ENCODE measurements at places on chromosomes 13 and 19.

- DNase-seq = no peak
Observed at GRCh38 chr13:44796597-44797490, 192.4 kb downstream of the NUFIP1 start.

- no peak for DNase-seq
Observed at GRCh38 chr13:26230703-26231102, 8.6 kb upstream of the RNF6 start.

GRCh38 chr19:31274251-31275067 is 74.8 kb downstream of the TSHZ3 start:
- DNase-seq = no peak

DNA sequence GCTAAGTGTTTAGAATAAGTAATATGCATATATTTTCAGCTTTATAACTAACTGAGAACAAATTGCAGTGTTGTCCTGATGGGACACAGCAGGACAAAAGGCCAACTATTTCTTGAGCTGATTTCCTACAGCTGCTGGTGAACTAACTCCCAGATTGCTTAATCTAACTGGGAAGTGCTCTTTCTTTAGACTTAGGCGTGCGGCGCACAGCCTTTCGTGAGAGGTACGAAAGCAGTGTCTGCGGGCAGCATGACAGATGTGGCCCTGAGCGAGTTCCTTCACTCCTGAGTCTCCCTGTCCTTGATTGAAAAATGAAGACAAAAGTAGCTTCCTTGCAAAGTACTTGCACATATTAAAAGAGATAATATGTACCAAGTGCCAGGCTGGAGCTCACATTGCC is 47.3 kb upstream of the NPAS1 start:
- no peak for DNase-seq

DNA sequence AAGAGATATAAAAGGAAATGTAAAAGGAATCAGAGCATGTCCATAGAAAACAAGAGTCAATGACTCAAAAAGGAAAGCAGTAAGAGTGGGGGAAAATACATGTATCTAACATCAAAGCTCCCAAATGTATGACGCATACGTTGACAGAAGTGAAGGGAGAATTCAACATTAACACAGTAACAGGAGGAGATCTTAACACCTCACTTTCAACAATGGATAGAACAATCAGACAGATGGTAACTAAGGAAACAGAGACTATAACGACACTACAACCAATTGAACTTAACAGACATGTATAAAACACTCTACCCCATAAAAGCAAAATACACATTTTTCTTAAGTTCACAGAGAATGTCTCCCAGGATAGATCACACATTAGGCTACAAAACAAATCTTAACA is 774.8 kb upstream of the ARGLU1 start:
- no peak for DNase-seq

- no peak for DNase-seq
Observed at GRCh38 chr13:44504116-44504515, 72.0 kb downstream of the TSC22D1 start.

- no peak for DNase-seq
Observed at GRCh38 chr13:30149248-30149647, 158.1 kb downstream of the KATNAL1 start.

DNA sequence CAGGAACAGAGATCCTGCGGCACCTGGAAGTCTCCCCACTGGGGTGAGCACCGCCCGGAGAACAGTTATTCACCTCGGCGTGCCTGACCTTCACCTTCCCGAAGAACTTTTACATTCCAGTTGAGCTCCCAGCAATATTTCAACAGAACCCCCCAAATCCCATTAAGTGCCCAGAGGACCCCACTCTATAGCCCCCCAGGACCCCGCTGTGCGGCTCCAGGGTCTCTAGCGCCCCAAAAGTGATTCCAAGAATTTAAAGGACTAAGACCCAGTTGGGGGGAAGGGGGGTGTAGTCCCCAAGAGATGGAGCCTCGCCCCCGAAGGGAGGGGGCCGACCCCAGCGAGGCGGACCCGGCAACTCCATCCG is 480 bp downstream of the GPR108 start:
- DNase-seq = no peak

GRCh38 chr13:42486711-42487198 is 87.2 kb upstream of the TNFSF11 start:
- no peak for DNase-seq

GRCh38 chr19:2345794-2346663 is 14.0 kb upstream of the TMPRSS9 start:
- no peak for DNase-seq

- no peak for DNase-seq
Observed at GRCh38 chr13:22592515-22592914, 588.3 kb upstream of the SGCG start.

- no peak for DNase-seq
Observed at GRCh38 chr13:98220271-98220791, 43.3 kb upstream of the RNF113B start.

- no peak for DNase-seq
Observed at GRCh38 chr13:100724568-100724967, 50.0 kb upstream of the TMTC4 start.

- no peak for DNase-seq
Observed at GRCh38 chr19:15280048-15280725, 47.9 kb upstream of the EPHX3 start.

- no peak for DNase-seq
Observed at GRCh38 chr13:111303559-111303958, 16.9 kb upstream of the TEX29 start.

- DNase-seq = no peak
Observed at GRCh38 chr19:310141-310651, 19.0 kb upstream of the PLPP2 start.

DNA sequence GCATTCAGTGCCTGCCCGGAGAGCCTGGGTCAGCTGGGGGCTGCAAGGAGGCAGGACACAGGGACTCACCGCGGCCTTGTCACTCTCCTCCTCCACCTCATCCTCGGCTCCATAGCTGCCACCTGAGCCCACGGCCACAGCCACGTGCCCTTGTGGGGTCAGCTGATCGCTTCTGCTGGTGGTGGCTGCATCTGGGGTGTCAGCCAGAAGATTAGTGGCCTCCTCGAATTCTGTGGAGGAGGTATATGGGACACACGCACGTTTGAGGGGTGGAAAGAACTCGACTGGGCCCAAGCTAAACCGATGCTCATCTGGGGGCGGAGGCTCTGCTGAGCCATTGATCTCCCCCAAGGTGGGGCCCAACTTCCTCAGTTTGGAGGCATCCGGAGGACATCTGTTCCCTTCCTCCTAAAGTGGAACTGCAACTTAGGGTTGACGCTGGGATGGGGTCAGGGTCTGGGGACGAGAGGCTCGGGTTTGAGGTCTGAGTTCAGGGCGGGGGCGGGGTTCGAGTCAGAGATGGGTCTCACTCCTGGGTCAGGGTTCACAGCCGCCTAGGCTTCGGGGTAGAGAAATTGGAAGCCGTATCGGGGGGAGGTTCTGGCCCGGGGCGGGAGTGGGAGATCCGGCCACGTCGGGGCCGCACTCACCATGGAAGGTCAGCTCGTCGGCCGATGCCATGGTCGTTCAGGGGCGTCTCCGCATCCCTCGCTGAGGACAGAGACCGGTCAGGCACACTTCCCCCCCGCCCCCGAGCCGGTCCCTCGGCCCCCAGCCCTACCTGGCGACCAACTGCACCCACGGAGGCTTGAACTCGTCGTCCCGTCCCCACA is 493 bp downstream of the YIPF2 start:
- no peak for DNase-seq

- DNase-seq = no peak
Observed at GRCh38 chr19:9622531-9622930, 1.5 kb upstream of the ZNF561 start.

DNA sequence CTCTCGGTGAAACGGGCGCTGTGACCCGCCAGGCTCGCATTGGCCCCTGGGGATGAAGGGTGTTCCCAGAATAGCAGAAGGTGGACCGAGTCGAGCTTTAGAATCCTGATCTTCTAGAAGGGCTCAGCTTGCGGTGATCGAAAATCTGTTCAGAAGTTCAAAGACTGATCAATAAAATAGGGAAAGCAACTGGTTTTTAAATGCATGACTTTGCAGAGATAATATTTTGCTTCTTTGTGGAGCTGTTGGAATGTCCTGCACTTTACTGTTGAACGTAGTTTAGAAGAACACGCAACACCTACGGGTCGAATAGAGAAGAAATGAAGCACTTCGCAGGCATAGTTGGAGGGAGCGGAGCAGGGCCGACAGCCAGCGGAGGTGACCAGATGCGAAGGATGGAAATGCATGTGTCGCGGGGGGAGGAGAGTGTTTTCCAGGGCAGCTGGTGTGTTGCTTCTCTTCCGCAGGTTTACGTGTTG is 766 bp downstream of the CEBPG start:
- no peak for DNase-seq

DNA sequence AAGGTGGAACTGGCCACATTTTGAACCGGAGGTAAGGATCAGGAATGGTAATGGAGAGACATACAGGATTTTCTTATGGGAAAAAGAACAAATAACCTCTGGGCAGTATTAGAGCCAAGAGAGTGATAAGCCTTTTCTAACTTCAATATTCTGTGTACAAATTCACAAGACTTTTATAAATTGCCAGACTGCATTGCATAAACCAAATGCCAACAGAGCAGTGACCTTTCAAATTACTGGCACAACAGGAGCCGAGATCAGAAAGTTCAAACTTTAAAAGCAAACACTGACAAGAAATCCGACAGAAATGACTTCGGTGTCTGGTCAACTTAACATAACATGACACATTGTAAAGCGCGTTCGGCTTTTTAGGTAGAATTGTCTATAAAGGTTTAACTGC is 737.1 kb downstream of the GPC5 start:
- DNase-seq = no peak

GRCh38 chr19:36245210-36246005 is 30.5 kb downstream of the ZNF146 start:
- no peak for DNase-seq

DNA sequence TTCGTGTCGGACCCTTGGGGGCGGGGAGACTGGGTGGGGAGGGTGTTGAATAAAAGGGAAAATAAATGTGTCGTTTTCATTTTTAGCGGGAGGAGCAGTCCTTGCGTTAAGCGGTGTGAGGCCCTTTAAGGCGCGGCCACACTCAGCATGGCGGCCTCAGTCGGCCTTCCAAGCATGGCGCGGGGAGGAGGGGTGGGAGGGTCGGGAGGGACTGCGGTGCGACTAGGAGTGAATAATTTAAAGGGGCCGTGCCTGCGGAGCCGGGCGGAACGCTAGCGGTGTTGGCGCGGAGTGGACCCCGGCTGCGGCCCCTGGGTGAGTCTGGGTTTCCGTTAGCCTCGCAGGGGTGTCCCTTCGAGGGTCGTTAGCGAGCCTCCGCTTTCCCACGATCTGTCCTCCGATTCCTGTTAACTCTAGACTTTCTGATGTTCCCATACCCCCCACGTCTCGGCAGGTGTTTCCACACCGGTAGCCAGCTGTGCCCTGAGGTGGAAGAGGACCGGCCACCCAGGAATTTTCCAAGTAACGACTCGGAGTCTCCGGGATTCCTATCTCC is 1.5 kb upstream of the PNPLA6 start:
- DNase-seq = peak; percentile 71

- no peak for DNase-seq
Observed at GRCh38 chr19:33461256-33462111, 60.1 kb downstream of the PEPD start.

GRCh38 chr13:64639206-64639605 is 2590.9 kb downstream of the PCDH9 start:
- DNase-seq = no peak

DNA sequence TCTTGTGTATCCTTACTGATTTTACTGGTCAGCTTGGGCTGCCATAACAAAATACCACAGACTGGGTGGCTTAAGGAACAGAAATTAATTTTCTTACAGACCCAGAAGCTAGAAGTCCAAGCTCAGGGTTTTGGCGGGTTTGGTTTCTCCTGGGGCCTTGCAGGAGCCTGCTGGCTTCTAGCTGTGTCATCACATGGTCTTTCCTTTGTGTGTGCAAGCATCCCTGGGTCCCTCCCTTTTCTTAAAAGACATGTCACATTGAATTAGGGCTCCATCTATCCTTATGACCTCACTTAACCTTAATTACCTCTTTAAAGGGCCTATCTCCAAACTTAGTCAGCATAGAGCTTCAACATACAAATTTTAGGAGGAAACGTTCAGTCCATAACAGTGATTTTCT is 23.4 kb downstream of the UBAC2 start:
- no peak for DNase-seq

DNA sequence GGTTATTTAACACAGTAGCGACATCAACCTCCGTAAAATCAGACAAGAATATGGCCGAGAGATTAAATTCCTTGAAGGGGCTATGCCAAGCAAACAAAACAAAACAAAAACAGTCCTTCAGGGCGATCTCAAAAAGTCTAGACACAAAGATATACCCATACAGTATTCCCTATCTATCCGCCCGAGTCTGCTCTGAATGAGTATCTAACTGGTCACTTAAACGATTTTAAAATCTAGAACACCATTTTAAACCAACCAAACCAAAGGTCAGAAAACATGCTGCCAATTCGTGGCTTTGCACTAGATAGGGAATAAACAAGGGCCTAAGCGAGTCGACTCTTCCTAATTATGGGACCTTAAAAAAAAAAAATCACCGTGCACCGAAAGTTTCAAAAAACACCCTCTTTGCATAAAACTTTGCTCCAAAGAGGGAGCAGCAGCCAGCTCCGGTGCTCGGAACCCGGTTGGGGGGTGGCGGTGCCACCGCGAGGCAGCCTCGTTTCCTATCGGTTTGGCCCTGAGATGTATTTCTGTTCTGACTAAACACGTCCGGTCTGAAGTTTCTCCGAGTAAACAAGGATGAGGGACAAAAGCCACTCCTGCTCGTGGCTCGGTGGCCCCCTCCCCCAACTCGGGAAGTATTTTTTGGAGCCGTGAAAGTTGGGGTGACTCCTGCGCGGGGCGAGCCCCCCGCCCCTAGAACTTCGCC is 1.8 kb downstream of the HMGB1 start:
- DNase-seq = peak; percentile 60

- no peak for DNase-seq
Observed at GRCh38 chr13:46146898-46147297, 35.1 kb downstream of the LCP1 start.

DNA sequence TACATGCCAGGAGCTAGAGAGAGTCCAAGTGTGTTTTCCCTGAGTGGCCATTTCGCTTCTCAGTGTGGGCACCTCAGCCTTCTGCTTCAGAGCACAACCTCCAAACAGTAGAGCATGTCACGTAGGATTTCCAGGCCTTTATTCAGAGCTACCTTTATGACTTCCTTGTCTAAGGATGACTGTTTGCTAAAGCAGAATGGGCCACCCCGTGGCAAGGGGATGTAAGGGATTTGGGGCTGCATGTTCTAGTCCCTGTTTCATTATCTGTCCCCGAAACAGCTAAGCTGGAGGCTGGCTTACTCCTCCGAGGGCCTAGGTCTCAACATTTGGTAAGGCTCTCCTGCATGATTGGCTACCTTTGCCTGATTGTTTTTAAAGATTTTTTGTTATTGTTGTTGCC is 6.0 kb downstream of the RNASEH2B start:
- no peak for DNase-seq

DNA sequence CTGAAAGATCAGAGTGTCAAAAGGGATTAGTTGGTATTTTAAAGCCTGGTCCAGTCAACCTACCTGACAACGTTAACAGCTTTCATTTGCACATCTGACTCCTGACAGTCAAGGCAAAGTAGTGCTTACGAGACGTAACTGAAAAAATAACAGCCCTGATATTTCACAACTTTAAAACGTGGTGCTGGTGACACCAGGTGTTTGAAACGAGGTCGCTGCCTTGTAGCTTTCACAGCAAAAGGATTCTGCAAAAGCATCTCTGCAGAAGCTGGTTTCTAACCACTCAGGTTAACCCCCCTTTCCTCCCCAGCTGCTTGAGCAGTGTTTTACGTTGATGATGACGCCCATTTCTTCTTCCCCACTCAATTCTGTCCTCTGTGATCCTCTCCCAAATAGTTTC is 23.3 kb downstream of the GGACT start:
- no peak for DNase-seq
